ENCODE measurements at places on chromosomes 2 and 18.

DNA sequence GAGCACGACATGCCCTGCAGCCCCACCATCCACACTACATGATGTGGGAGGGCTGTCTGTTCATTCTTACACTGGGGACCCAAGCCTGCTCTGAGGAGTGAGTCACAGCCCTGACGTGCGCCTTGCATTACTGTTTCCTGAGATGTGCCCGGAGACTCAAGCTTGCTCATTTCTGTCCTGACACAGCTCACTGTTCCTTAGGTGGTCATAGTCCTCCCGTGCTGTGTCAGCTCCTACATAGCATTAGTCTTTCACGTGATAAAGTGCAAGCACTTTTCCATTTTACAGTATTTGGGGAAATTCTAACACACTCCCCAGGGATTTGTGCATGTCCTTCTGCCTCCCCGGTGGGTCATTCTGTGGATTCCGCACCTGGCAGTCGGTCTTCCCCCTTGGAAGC is 46.2 kb upstream of the TRIM43B start:
- DNase-seq, result peak; percentile 90

- DNase-seq, result peak; percentile 96
Measured at GRCh38 chr2:219218217-219218731, 484 bp downstream of the ABCB6 start.

GRCh38 chr2:106575955-106576354 is 88.8 kb downstream of the CD8B2 start:
- DNase-seq, result peak; percentile 42

- peak; percentile 65 for DNase-seq
Measured at GRCh38 chr2:88880441-88880953, 189.0 kb downstream of the RPIA start.

DNA sequence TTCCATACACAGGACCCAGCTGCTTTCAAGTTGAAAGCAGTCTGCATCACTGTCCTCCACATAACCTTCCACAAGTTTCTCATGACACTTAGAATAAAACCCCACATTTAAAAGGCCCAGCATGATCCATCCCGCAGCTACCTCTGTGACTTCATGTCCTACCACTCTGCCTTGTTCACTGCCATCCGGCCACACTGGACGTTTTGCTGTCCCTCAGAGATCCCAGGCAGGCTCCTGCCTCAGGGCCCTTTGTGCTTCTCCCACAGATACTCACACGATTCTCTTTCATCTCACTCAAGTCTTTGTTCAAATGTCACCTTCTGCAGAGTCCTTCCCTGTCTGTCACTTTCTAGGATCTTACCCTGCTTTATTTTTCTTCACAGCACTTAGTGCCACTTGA is 232.9 kb upstream of the BOD1L2 start:
- DNase-seq, result no peak

- DNase-seq, result no peak
Measured at GRCh38 chr18:80201739-80202138, 45.6 kb downstream of the PARD6G start.

DNA sequence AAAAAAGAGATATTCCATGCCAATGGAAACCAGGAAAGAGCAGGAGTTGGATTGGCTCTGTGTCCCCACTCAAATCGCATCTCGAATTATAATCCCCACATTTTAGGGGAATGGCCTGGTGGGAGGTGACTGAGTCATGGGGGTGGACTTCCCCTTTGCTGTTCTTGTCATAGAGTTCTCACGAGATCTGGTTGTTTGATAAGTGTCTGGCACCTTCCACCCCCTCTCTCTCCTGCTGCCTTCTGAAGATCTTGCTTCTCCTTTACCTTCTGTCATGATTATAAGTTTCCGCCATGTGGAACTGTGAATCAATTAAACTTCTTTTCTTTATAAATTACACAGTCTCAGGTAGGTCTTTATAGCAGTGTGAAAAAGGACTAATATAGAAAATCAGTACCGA is 355.6 kb downstream of the NBAS start:
- no peak for DNase-seq

DNA sequence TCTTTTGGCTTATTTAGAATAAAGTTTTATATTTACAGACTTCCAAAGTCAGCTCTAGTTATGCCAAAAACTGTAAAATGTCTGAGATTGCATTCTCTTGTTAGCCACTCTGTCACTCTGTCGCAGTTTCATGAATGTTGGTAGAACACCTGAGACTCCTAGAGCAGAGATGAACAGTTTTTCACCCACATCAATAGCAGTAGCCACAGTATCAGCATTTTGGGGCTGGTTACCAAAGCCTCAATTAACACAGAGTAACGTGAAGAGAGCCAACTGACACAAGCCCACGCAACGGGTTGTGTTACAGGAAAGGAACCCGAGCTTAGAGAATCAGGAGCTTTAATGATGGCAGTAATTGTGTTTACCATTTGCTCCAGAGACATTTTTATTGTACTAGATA is 443.0 kb upstream of the SLC39A10 start:
- DNase-seq, result no peak

GRCh38 chr18:9858642-9859041 is 27.1 kb upstream of the TXNDC2 start:
- DNase-seq, result no peak

GRCh38 chr2:239534581-239535412 is 134.0 kb upstream of the HDAC4 start:
- DNase-seq, result no peak

DNA sequence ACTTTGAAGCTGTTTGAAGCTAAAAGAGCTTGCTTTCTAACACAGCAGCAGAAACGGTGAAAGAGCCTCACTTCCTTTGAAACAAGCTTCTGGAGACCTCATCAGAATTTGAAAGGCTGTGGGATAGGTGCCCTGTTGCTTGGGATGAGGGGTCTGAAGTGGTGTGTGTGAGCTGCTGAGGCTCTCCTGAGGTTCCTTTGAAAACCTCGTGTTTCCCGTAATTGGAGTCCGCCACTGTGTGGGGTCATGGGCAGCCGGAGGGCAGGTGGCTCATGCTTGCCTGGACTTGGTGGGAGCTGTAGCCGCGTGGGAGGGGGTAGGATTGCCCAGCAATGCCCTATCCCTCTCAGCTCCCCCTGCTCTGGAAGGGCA is 34.4 kb downstream of the CABLES1 start:
- no peak for DNase-seq

GRCh38 chr2:63225964-63226686 is 175.5 kb downstream of the OTX1 start:
- no peak for DNase-seq

DNA sequence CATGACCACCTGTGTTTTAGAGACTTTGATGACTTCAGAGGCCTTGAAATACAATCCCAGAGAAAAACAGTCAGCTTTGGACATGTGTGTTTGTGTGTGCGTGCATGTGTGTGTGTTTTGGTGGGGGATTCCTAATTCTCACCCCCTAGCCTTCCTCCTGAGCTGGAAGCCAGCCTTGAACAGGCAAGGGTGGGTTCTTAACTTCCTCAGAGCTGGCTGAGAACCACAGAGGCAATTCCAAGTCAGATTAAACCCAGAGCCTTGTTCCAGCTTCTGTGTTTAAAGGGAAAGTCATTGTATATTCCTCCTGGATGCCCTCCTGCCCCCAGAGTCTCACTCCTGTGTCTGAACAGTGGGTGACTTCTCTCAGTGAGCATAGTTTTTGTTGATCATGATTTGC is 45.2 kb upstream of the MGAT4A start:
- DNase-seq, result no peak

- no peak for DNase-seq
Measured at GRCh38 chr2:61281321-61281720, 119.3 kb downstream of the C2orf74 start.

GRCh38 chr2:142445551-142446072 is 314.8 kb upstream of the LRP1B start:
- DNase-seq, result no peak

DNA sequence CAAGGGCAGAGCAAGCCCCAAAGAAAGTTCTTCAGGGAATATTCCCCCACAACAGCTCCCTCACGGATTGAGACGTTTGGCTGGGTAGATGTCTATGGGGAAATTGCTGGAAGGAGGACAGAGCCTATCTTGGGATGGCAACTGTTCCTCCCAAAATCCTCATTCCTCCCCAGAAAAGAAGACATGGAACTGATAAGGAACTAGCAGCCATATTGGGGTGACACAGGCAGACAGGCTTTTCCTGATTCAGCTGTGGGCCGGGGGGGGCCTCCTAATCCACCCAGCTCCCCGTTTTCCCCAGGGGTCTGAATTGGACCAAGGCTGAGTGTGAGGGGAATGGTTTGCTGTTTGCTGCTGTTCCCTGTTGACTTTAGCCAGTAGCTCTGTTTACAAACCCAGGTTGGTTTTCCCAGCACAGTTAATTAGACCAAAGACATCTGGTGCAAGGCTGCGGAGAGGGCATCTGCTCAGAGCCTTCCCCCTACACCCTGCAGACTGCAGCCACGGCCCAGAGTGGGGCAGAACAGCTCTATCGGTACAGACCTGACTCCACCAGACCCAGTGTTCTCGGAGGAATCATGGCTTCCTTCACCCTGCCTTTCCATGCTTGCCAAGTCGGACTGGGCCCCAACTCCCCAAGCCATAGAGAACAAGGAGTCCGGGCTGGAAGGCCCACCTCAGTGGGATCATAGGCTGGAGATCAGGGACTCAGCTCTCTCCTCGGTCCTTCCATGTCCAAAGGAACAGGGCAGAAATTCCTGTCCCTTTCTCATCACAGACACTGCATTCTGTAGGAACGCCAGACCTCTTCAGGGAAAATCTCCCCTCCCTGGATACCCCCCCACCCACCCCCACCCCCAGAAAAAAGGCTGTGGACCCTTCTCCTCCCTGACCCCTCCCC is 1.7 kb upstream of the PKDCC start:
- DNase-seq, result no peak

DNA sequence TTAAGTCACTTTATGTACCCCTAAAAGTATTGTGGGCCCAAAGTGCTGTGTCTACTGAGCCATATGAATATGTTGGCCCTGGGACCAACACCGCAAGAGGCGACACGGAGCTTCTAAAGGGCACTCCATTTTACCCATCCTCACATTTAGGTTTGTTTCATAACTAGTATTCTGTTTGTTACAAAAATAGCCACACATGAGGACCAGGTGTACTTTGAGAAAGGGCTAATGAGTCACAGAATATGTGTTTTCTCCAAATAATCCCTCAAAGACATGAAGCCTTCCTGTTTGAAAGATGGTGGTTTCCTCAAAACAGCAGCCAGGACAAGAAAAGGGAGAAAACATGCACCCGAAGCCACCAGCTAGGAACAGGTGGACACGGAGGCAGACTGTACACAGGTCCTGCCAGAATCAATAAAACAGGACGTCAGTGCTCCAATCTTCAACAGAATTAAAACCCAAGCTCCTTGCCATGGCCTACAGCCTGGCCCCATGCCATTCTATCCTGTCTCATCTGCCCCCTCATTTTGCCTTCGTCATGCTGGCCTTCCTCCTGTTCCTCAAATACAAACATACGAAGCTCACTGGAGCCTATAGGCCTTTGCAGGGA is 21.8 kb upstream of the GRB14 start:
- no peak for DNase-seq

GRCh38 chr18:43825768-43826167 is 548.5 kb upstream of the SYT4 start:
- no peak for DNase-seq

DNA sequence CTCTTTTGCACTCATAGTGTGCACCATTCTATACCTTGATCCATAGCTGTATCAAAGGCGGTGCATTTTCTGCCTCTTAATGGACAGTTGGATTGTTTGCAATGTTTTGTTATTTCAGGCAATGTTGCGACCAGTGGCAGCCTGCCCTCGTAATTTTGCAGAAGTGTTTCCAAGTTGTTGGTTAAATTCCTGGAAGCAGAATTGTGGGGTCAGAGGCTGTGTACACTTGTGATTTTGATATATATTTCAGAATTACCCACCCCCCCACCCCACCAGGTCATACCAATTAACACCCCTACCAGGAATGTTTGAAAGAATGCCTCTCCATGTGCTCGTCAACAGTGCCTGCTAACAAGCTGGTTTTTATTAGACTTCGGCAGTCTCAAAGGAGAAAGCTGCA is 32.4 kb upstream of the IL1R1 start:
- DNase-seq, result peak; percentile 57

DNA sequence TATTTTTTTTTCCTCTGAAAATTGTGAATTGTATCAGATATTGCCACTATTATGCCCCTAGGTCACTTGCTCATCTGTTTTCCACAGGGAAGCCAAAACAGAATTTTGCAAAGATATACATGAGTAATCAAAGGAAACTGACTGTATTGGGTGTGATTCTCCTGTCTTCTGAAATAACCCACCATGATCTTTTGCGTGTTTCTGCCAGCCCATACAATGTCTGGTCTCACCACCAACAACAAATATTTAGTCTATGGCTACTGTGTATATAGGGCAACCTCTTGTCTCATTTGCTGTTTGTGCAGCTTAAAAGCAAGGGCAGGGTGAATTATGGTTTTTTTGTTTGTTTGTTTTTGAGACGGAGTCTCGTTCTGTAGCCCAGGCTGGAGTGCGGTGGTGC is 26.5 kb downstream of the EPAS1 start:
- DNase-seq, result no peak

DNA sequence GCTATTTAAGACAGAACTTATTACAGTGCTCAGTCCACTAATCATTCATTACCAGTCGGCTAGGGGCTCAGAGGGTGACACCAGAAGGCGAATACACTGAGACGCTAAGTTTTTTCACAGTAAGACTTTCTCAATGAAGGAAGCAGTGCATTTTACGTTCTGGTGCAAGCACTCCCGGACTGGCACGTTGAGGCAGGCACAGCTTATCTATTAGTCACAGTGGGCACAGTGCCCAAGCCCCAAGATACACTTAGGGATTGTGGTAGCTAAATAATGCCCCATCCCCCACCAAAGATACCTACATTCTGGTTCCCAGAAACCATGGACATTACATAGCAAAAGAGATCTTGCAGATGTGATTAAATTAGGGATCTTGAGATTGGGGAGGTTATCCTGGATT is 32.6 kb upstream of the BCL11A start:
- DNase-seq, result peak; percentile 18

- no peak for DNase-seq
Measured at GRCh38 chr2:200782251-200782650, 29.5 kb upstream of the BZW1 start.

DNA sequence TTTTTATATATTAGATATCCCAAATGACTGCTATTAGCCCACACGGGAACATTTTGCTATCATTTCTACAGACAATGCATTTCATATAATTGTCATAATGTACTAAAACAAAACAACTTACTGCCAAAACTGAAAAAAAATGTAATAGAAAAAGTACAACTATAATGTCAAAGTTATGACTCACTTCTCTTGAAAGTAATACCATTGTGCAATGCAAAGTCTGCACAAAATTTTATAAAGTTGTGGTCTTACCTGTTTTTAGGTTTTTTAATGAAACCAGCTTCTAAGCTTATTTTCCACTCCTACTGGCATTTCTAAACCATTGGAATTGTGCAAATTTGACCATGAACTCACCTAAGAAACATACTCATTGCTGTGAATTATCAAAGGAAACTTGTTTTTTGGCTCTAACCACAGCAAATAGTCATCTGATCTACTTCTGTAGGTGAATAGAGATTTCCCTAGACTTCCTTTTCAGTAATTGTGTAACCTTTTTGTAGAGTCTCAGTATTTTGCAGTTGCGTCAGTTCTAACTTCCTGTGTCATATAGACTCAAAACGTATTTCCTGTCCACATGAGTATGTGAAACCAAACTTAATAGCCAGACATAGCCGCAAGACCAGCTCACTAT is 31.9 kb upstream of the TFPI start:
- no peak for DNase-seq

GRCh38 chr2:136132825-136133155 is 14.8 kb upstream of the CXCR4 start:
- no peak for DNase-seq
